Activated T-helper 2 cell treated with anti-CD3 and anti-CD28 coated beads, Interferon-gamma antibody, Interleukin-2, Interleukin-4, amounts not matched to agents 10 μg/mL and 5 μg/mL and 100 μg/mL, durations not matched to agents 14 hours and 24 hours and 36 hours (primary cell): ENCODE measurements at places on chromosomes 1 and 21. TPM values are rescaled to one million over a fixed set of nuclear protein-coding genes. Genes with fewer than 3 reads are reported as not detected.
A peak's percentile ranks its signal among the peaks of the same experiment; 100 is the strongest.

Gene CROCC
- total RNA-seq = 25.7 and 28.6 TPM in 2 replicates

Gene FYB2
- not detected in 2 replicates for total RNA-seq

Gene TCHH
- total RNA-seq = 0.02 TPM in 1 of 2 replicates, not detected in the other

Gene KLHL17
- 36.8 and 41.6 TPM in 2 replicates for total RNA-seq

Gene FCRL2
- not detected in 2 replicates for total RNA-seq

Gene FAM72D
- 6.7 and 7.9 TPM in 2 replicates for total RNA-seq

Gene NR1I3
- not detected in 2 replicates for total RNA-seq

Gene RUNX3
- total RNA-seq = 129 and 135 TPM in 2 replicates

- no peak for DNase-seq
- peaks cover 9% of the 10 kb centered on the region for H3K4me1 ChIP-seq
- H3K4me3 ChIP-seq = no peak overlapping the region
- no peaks in the 10 kb centered on the region for H3K36me3 ChIP-seq
- no peak overlapping the region for H3K27ac ChIP-seq
Measured at GRCh38 chr1:15176898-15177665, 23.5 kb downstream of the TMEM51 start.

- no peaks in the 10 kb centered on the region for H3K36me3 ChIP-seq
- H3K4me3 ChIP-seq = no peak overlapping the region
- no peak for DNase-seq
- no peaks in the 10 kb centered on the region for H3K4me1 ChIP-seq
- peaks cover 14% of the 10 kb centered on the region for H3K27me3 ChIP-seq
Measured at GRCh38 chr1:200767321-200767720, 28.6 kb downstream of the CAMSAP2 start.

GRCh38 chr1:24921412-24921811 lies 8.7 kb downstream of the RUNX3 start:
- no peak for DNase-seq
- no peak overlapping the region for H3K4me3 ChIP-seq
- H3K27me3 ChIP-seq = no peaks in the 10 kb centered on the region
- H3K27ac ChIP-seq = peak overlapping the region; percentile 94
- H3K36me3 ChIP-seq = peaks cover 96% of the 10 kb centered on the region

DNA sequence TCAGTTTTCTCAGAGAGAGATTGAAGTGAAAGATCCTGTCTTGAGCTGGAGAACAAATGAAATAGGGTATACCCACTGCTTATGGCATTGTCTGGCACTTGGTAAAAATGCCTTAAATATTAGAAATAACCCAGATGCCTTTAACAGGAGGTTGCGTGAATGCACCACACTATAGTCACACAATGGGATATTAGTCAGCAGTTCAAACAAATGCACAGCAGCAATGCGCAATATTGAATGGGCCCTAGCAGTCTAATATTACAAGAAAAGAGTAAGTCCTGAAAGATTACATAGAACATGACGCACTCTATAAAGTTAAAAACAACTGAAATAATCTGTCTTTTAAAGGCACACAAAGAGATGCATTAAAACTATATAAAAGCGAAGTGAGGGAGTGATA lies 161.1 kb downstream of the EDEM3 start:
- H3K36me3 ChIP-seq = no peaks in the 10 kb centered on the region
- H3K4me1 ChIP-seq = no peaks in the 10 kb centered on the region
- no peak overlapping the region for H3K4me3 ChIP-seq
- no peak overlapping the region for H3K27ac ChIP-seq
- no peak for DNase-seq

DNA sequence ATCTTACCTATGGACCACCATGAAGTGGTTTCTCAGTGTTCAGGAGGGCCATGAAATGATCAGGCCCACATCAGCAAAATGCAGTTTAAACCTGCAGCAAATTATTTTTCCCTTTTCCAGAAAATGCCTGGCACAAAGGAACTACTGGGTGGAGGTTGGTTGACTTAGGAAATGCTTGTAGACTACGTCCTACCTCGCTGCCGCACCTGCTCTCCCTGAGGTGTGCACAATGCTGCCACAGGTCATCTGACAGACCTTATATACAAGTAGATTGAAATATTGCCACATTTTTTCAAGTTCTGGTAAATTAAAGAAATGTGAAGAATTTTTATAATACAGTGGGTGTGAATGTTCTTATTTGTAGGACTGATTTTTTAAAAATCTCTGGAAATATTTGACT lies 166.7 kb upstream of the PDE4B start:
- no peaks in the 10 kb centered on the region for H3K36me3 ChIP-seq
- no peak overlapping the region for H3K4me3 ChIP-seq
- DNase-seq = no peak
- H3K4me1 ChIP-seq = no peaks in the 10 kb centered on the region

DNA sequence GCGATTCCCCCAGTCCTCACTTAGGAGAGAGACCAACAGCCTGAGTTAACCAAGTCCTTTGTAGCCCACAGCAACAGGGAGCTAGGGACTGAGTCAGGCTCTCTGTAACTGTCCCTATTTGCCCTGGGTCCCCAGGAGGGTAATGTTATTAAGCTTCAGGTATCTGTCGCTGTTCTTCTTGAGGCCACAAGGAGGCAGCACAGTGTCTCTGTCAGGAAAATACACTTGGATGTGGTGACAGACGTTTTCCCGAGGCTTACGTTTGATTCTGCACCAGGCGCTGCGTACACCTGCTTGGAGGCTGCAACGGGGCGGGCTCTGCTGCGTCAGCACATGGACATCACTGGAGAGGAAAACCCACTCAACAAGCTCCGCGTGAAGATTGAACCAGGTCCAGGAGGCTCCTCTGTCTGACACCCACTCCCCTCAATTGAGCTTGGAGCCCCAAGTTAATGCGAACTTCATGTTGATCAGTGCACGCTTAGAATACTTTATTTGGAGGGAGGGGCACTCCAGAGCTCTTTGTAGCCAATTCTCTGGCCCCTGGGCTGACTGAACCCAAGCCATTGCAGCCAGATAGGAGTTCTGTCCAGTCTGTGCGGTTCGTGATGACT lies 10.7 kb upstream of the ELF3 start:
- H3K27ac ChIP-seq = no peak overlapping the region
- H3K4me1 ChIP-seq = no peaks in the 10 kb centered on the region
- H3K36me3 ChIP-seq = peaks cover 53% of the 10 kb centered on the region
- H3K4me3 ChIP-seq = no peak overlapping the region

GRCh38 chr21:46126309-46127238 lies 28.7 kb downstream of the COL6A2 start:
- H3K36me3 ChIP-seq = no peaks in the 10 kb centered on the region
- no peak overlapping the region for H3K4me3 ChIP-seq
- H3K27ac ChIP-seq = no peak overlapping the region
- no peaks in the 10 kb centered on the region for H3K27me3 ChIP-seq
- no peaks in the 10 kb centered on the region for H3K4me1 ChIP-seq

DNA sequence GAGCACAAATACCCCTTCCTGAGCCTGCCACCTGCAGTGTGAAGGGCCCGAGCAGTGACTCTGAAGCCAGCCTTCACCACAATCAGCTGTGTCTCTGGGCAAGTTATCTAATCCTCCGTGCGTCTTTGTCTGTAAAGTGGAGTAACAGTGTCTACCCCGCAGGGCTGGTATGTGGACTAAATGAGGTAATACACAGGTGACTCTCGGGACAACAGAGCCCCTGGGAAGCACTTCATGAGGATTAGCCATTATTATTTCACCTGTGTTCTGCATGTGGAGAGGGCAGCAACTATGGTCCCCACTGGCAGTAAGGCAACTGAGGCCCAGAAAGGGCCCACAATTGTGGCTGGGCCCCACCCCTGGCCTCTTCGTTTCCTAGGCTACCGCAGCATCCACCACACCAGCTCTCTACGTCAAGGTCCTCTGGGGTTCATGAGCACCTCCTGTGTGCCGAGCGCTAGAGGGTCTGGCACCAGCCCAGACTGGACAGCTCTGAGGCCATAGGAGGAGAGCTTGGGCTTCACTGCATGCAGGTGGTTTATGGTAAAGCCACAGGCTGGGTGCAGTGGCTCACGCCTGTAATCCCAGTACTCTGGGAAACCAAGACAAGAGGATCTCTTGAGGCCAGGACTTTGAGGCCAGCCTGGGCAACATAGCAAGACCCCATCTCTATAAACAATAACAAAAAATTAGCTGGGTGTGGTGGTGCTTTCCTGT lies 41.3 kb upstream of the LRP8 start:
- no peaks in the 10 kb centered on the region for H3K36me3 ChIP-seq
- DNase-seq = no peak
- no peak overlapping the region for H3K4me3 ChIP-seq
- peaks cover 3% of the 10 kb centered on the region for H3K27me3 ChIP-seq
- H3K4me1 ChIP-seq = peaks cover 13% of the 10 kb centered on the region

DNA sequence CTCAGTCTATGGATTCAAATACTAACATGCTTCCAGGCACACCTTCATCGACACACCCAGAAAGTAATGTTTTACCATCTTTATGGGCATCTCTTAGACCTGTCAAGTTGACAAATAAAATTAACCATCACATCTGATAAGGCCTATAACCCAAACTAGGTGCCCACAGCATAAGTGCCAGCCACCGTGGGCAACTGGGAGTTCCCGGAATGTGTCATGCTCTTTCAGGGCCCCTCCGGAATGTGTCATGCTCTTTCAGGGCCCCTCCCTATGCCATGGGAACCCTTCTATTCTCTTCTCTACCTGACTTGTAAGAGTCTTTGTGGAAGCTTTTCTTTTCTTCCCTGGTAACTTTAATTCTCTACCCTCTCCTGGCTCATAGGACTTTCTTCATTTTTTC lies 26.6 kb downstream of the KRTAP24-1 start:
- no peak overlapping the region for H3K27ac ChIP-seq
- H3K27me3 ChIP-seq = no peaks in the 10 kb centered on the region
- DNase-seq = no peak

GRCh38 chr1:209458921-209459320 lies 124.6 kb upstream of the CAMK1G start:
- no peak overlapping the region for H3K27ac ChIP-seq
- no peak overlapping the region for H3K4me3 ChIP-seq
- H3K27me3 ChIP-seq = peaks cover 14% of the 10 kb centered on the region

- peak; percentile 78 for DNase-seq
- peaks cover 25% of the 10 kb centered on the region for H3K36me3 ChIP-seq
- peak overlapping the region; percentile 91 for H3K27ac ChIP-seq
- H3K4me3 ChIP-seq = peak overlapping the region; percentile 73
Measured at GRCh38 chr1:31939484-31940329, 1.5 kb upstream of the PTP4A2 start.

- H3K4me3 ChIP-seq = no peak overlapping the region
- H3K27me3 ChIP-seq = peaks cover 16% of the 10 kb centered on the region
- DNase-seq = no peak
- H3K4me1 ChIP-seq = peaks cover 31% of the 10 kb centered on the region
- no peak overlapping the region for H3K27ac ChIP-seq
Measured at GRCh38 chr1:89042491-89042890, 19.8 kb upstream of the GBP3 start.

- no peaks in the 10 kb centered on the region for H3K36me3 ChIP-seq
- H3K4me1 ChIP-seq = no peaks in the 10 kb centered on the region
- H3K4me3 ChIP-seq = no peak overlapping the region
- no peaks in the 10 kb centered on the region for H3K27me3 ChIP-seq
- no peak for DNase-seq
- no peak overlapping the region for H3K27ac ChIP-seq
Measured at GRCh38 chr1:180268556-180269075, 38.6 kb downstream of the LHX4 start.

- no peaks in the 10 kb centered on the region for H3K27me3 ChIP-seq
- peak within 1 kb of the TSS; percentile 21 for H3K27ac ChIP-seq
- H3K36me3 ChIP-seq = no peaks in the 10 kb centered on the region
- peaks cover 64% of the 10 kb centered on the region for H3K4me1 ChIP-seq
Measured at GRCh38 chr1:111503585-111504060, at the start of the genes ADORA3 and TMIGD3. TSS of gene ADORA3 (minus strand) at chr1:111503633. CDS start at chr1:111503354, 279 bp downstream. TSS of gene TMIGD3 (minus strand) at chr1:111503633. CDS start at chr1:111503354, 279 bp downstream.

DNA sequence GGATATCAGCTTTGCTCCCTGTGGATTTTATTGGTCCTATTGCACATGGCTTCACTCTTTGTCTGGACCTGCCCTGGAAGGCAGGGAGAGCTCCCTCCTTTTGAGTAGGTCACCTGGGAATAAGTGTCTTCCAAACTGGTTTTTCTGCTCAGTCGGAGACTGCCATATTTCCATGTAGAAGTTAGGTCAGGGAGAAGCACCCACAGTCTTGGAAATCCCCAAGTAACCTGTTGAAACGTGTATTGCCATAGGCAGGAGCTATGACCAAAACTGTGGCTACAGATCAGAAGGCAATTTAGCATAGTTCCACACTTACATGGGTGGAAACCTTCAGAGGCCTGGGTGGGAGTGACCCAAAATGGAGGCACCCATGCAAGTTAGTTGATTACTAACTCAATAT lies 3.5 kb upstream of the GNG12 start:
- peaks cover 67% of the 10 kb centered on the region for H3K27me3 ChIP-seq
- no peak for DNase-seq
- peaks cover 9% of the 10 kb centered on the region for H3K4me1 ChIP-seq

GRCh38 chr1:30380625-30380984 lies 342.8 kb downstream of the MATN1 start:
- H3K27ac ChIP-seq = no peak overlapping the region
- H3K4me3 ChIP-seq = no peak overlapping the region
- H3K4me1 ChIP-seq = peaks cover 2% of the 10 kb centered on the region

DNA sequence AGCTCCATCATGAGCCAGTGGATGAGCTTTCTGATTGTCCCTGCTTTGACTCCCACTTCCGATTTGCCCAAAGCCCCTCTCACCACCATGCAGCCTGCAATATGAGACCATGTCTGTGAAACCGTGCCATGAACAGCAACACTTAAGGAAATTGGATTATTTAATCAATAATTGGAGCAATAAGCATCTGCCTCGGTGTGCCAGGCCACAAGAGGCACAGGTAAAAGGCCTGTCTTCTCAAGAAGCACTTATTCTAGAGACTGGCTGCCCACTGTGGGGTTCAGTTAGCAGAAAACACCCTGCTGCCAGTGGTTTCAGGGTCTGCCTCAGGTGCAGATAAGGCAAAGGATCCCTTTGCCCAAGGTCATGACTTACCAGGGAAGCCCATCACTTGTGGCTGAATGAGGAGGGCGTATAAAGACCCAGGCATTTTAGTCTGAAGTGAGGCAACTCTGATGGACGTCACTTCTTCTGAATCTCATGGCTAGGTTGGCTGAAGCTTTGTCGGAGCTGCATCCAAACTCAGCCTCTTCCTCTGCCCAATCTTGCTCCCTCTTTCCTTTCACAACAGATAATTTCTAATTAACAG lies 7.1 kb upstream of the CHI3L2 start:
- H3K27ac ChIP-seq = peak overlapping the region; percentile 93
- H3K4me3 ChIP-seq = peak overlapping the region; percentile 41
- peaks cover 3% of the 10 kb centered on the region for H3K36me3 ChIP-seq
- H3K4me1 ChIP-seq = peaks cover 86% of the 10 kb centered on the region

GRCh38 chr1:232292239-232292638 lies 337.7 kb downstream of the SIPA1L2 start:
- no peak overlapping the region for H3K27ac ChIP-seq
- no peaks in the 10 kb centered on the region for H3K36me3 ChIP-seq
- H3K4me1 ChIP-seq = peaks cover 2% of the 10 kb centered on the region
- H3K27me3 ChIP-seq = peaks cover 2% of the 10 kb centered on the region

GRCh38 chr1:221736714-221737113 lies 5.2 kb downstream of the DUSP10 start:
- H3K27me3 ChIP-seq = no peaks in the 10 kb centered on the region
- peaks cover 35% of the 10 kb centered on the region for H3K36me3 ChIP-seq
- H3K4me1 ChIP-seq = peaks cover 69% of the 10 kb centered on the region
- no peak overlapping the region for H3K27ac ChIP-seq
- no peak for DNase-seq
- no peak overlapping the region for H3K4me3 ChIP-seq
